ENCODE measurements at places on chromosomes 16 and 17.

GRCh38 chr17:13596241-13596923 lies 5.3 kb downstream of the HS3ST3A1 start:
- DNase-seq: no peak

GRCh38 chr17:35577830-35578196 lies 558 bp downstream of the PEX12 start:
- no peak for DNase-seq

DNA sequence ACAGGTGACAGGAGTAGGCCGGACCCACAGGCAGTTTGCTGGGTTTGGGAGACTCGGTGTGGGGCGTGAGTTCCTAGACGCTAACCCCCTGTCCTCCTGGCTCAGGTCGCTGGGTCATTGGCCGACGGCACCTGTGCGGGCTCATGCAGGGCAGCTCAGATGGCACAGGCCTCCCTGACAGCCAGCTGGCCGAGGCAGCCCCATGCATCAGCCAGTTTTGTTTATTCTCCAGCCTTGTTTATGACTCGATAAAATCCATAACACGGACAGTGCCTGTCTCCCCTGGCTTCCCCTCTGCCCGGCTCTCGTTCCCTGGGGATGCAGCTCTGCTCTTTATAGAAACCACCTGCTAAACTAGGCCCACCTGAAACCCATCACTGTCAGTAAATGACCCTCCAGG lies 46.0 kb downstream of the SDK2 start:
- DNase-seq: no peak

- DNase-seq: no peak
Measured at GRCh38 chr16:31347445-31347844, 7.5 kb upstream of the ITGAX start.

DNA sequence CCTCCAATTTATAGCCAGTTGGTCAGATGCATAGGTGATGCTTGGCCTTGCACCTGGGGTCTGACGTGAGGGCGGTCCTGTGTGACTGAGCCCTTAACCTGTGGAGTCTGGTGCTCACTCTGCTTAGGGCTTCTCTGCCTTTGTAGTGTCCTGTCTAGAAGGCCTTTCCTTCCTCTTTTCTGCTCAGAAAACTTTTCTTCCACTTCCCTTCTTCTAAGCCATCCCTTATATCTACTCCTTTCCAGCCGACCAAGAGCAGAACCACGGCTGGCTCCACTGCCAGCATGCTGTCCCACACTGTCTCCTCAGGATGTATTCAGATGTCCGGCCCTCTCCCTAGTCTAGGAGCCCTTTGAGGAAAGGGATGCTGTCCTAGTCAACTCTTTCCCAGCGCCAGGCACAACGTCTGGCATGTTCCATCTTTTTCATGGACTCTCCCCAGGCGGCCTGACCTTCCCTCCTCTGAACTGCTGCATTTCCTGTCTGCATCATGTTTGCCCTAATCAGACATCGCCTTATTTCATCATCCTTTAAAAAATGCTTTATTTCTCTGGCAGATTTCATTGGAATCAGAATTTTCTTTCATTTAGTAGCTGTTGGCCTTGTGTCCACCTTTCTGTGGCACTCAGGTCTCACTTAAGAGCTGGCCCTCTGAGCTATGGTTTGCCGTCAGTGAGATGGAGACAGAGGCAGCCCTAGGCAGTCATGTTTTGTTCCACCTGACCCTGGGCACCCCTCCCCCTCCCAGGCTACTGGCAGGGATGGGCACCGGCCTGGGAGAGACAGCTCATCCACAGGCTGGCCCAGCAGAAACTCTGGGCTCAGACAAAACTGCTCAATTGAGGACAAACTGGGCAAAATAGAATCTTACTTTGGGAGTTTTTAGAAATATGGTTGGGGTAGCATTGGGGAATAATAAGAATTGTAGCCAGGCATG lies 15.5 kb upstream of the BRCA1 start:
- peak; percentile 27 for DNase-seq

DNA sequence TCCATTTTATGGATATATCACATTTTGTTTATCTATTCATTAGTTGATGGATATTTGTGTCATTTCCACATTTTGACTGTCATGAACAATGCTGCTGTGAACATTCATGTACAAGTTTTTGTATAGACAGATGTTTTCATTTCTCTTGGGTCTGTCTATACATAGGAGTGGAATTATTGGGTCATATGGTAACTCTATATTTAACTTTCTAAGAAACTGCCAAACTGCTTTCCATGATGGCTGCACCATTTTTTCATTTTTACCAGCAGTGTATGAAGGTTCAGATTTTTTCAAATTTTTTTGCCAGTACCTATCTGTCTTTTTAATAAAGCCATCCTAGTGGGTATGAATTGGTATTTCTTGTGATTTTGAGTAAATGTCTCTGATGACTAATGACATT lies 15.5 kb downstream of the NFAT5 start:
- DNase-seq: no peak

GRCh38 chr17:74544991-74545842 lies 698 bp downstream of the CD300C start:
- peak; percentile 48 for DNase-seq

- no peak for DNase-seq
Measured at GRCh38 chr17:62024866-62025265, 40.2 kb downstream of the MED13 start.

- peak; percentile 89 for DNase-seq
Measured at GRCh38 chr16:25006504-25007056, 8.6 kb downstream of the ARHGAP17 start.

- DNase-seq: no peak
Measured at GRCh38 chr17:19718613-19719354, 2.4 kb upstream of the SLC47A2 start.

GRCh38 chr17:41593306-41593981 lies 6.7 kb upstream of the KRT14 start:
- DNase-seq: no peak

DNA sequence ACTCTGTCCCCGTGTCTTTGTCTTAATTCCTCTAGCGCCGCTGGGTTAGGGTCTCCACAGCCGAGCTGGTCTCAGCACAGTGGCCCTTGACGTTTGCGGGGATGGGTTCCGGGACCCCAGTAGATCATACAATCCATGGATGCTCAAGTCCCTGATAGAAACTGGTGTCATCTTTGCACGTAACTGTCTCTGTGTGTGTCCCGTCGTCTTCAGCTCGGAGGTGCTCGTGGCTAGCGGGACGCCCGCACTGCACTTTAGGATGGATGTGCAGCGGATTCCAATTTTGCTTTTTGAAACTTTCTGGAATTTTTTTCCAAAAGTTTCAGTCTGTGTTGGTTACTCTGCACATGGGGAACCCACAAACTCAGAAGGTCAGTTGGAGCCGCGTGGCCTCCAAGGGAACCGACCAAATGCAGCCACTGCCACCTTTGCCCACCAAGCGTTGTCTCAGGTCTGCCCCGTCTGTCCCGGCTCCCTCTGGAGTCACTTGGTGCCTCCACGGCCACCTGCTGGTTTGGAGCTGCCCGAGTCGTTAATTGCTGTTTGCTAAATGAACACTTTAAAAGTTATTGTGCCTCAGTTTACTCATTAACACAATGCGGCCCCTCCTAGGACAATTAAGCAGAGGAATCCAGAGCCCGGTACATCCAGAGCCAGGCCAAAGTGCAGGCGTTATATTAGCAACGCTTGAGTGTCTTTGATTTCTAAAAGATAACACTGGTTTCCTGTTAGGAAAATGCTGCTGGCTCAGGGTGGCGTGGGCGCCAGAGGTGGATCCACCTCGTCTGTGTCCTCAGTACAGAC lies 5.3 kb upstream of the DPEP1 start:
- DNase-seq: no peak

DNA sequence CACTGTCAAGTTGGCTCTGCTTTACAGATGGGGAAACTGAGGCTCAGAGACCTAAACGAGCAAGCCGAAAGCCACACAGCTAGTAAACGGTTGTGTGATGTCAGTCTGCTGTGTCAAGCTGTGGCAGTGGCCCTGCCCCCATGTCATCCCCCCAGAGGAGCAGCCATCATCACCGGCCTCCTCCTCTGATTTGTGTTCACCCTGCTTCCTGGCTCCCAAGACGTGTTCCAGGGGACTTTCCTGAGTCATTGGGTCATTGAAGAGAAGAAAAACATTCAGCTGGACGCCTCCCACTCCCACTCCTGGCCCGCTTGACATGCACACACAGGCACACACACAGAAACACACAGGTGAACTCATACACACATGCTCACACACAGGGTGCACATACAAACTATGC lies 54.0 kb upstream of the CIBAR2 start:
- no peak for DNase-seq

GRCh38 chr16:77938913-77939312 lies 83.4 kb upstream of the CLEC3A start:
- DNase-seq: no peak

- peak; percentile 96 for DNase-seq
Measured at GRCh38 chr16:31351942-31352325, 3.0 kb upstream of the ITGAX start.

DNA sequence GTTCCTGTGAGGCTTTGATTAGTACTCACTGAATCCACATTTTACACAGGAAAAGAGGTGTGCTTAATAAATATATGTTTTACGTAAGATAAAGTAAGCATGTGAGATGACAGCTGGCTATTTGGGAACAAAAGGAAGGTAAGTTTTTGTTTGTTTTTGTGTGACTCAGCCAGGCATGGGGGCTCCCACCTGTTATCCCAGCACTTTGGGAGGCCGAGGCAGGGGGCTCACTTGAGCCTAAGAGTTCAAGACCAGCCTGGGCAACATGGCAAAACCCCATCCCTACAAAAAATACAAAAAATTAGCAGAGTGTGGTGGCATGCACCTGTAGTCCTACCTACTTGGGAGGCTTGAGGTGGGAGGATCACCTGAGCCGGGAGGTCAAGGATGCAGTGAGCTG lies 17.9 kb downstream of the GPR142 start:
- DNase-seq: no peak

DNA sequence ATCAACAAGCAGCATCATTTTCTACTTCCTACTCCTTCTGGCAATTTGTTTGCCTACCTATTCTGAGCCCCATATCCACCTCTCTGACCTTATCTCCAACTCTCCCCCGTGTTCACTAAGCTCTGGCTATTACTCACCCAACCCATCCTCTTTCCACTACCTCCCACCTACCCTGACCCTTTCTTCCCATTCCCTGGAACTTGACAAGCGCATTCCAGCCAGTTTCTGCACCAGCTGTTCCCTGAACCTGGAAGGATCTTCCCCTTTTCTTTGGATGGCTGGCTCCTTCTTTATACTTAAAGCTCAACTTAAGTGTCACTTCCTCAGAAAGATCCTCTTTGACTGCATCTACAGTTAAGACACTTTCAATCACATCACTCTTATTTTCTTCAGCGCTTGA lies 2.2 kb downstream of the DCUN1D3 start:
- DNase-seq: no peak

- DNase-seq: no peak
Measured at GRCh38 chr16:2370721-2371120, 30.2 kb upstream of the ABCA3 start.

DNA sequence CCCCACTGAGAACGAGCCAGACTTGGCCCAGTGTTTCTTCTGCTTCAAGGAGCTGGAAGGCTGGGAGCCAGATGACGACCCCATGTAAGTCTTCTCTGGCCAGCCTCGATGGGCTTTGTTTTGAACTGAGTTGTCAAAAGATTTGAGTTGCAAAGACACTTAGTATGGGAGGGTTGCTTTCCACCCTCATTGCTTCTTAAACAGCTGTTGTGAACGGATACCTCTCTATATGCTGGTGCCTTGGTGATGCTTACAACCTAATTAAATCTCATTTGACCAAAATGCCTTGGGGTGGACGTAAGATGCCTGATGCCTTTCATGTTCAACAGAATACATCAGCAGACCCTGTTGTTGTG lies 631 bp downstream of the BIRC5 start:
- DNase-seq: no peak

- DNase-seq: peak; percentile 48
Measured at GRCh38 chr16:85761861-85762260, 11.0 kb upstream of the C16orf74 start.

DNA sequence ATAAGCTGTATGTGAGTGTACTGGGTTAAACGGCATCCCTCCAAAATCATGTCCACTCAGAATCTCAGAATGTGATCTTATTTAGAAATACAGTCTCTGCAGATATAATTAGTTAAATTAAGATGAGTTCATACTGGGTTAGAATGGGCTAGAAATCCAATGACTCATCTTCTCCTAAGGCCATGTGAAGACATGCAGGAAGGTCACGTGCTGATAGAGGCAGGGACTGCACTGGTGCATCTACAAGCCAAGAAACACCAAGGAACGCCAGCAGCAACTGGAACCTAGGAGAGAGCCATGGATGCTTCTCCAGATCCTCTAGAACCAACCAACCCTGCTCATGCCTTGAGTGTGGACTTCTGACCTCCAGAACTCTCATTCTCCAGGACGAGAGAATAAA lies 241.0 kb downstream of the XYLT1 start:
- DNase-seq: no peak

DNA sequence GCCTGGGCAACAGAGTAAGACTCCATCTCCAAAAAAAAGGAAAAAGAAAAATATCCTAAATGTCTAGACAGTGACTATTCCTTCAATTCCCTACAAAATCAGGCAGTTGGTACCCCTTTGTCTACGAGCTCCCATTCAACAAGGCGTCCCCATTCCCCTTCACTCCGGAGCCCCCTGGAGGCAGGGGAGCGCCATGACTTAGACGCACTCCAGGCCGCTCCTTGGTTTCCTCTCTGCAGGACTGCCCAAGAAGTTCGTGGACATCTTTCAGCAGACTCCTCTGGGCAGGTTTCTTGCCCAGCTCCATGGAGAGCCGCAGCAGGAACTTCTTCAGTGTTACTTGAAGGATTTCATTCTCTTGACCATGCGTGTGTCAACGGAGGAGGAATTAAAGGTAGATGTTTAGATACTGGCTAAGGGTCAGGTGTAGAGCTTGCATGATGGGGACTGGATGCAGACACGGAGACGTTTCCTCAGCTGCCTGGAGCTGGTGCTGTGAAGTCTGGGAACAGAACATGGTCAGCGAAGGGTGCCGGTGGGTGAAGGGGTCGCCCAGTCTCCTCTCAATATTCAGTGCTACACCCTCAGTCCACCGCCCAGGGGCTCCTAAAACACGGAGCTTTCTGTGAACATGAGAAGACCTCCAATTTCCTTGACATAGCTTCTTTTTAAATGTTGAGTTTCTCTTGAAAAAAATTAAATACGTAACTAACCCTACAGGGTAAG lies 53.3 kb upstream of the ENDOV start:
- DNase-seq: peak; percentile 33

- no peak for DNase-seq
Measured at GRCh38 chr16:9212621-9213020, 121.2 kb downstream of the HAPSTR1 start.

- DNase-seq: no peak
Measured at GRCh38 chr17:226108-227077, 44.9 kb upstream of the DOC2B start.

DNA sequence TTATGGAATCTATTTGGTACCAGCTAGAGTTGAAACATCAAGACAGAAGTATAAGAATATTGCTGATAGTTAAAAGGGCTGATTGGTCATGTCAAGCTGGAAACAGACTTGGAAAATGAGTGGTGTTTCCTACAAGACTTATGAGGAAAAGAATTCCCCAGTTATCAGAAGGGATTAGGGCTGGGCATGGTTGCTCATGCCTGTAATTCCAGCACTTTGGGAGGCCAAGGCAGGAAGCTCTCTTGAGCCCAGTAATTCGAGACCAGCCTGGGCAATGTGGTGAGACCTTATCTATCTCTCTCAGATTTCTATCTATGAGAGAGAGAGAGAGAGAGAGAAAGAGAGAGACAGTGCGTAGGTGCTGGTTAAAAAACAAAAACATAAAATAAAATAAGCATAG lies 139.5 kb upstream of the PMFBP1 start:
- DNase-seq: no peak

Data from suppressor macrophage treated with lipopolysaccharide for 4 hours (primary cell).